ENCODE measurements at places on chromosomes 3 and 15.

- DNase-seq, result no peak
Measured at GRCh38 chr3:149186219-149186618, 35.4 kb downstream of the CP start.

DNA sequence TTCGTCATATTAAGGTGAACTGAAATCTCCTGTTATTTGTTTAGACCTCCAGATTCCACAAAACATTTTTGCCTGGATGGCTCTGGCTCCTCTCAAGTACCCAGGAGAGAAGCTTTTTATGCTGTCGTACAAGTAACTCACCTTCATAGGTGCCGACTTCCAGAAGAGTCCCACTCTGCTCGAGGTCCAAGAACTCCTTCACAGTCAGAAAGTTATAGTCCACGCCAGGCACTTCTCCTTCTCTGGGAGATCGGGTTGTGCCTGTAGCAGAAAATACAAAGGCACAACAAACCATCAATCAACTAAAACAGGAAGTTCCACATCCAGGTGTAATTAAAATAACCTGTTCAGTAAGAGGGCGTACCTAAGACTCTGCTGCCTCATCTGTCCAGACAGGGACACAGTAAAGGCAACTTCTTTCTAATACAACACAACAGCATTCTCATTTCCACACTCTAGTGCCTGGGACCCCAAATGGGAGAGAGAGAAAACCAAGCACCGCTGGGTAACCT, 545.3 kb downstream of the MAGI1 start:
- no peak for DNase-seq

DNA sequence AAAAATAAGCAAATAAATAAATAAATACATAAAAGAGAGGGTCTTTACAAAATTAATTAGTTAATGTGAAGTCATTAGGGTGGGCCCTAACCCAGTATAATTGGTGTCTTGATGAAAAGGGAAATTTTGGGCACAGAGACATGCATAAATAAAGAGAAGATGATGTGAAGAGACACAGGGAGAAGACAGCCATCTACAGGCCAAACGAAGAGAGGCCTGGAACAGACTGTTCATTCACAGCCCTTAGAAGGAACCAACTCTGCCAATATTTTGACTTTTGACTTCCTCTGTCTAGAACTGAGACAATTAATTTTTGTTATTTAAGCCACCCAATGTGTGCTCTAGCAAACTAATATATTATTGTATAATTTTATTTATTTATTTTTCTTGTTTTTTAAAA, 29.6 kb upstream of the SELENOK start:
- no peak for DNase-seq

DNA sequence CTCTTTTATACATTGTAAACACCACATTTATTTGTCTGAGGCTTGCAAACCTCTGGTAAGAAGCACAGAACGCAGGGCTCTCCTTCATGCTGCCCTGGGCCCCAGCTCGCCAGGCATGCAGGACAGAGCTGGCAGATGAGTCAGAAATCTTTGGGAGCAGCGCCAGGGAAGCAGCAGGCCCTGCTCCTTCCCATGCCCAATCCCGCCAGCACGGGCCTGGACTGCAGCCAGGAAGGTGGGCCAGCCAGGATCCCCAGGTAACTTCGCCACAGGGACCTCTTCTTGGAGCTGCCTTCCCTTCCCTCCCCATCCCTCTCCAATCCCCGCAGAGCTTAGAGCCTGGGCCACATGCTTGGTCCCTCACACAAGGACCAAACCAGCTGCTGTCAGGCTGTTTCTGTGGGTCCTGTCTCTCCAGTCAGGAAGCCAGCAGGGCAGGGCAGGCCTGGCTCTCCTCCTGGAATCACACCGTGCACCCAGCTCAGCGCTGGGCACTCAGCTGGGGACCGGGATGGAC, 8.8 kb downstream of the STOML1 start:
- DNase-seq, result no peak

DNA sequence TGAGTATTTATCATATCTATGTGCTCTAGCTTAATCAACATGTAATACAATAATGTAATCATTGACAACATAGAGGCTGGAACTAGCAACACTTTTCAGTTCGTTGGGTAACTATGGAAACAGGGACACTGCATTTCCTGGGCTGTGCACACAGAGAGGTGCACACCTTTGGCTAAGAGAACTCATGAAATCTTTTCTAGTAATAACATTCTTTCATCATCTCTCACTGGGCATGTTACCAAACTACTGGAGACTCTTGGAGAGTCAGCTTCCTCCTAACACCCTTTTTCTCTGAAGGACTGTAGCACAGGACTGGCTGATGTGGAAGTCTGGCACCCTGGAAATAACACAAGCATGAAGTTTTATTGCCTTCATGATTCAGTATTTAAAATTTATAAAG, 135.6 kb downstream of the KCNMB2 start:
- DNase-seq, result no peak

GRCh38 chr3:159902546-159903314, 85.9 kb upstream of the IL12A start:
- no peak for DNase-seq

DNA sequence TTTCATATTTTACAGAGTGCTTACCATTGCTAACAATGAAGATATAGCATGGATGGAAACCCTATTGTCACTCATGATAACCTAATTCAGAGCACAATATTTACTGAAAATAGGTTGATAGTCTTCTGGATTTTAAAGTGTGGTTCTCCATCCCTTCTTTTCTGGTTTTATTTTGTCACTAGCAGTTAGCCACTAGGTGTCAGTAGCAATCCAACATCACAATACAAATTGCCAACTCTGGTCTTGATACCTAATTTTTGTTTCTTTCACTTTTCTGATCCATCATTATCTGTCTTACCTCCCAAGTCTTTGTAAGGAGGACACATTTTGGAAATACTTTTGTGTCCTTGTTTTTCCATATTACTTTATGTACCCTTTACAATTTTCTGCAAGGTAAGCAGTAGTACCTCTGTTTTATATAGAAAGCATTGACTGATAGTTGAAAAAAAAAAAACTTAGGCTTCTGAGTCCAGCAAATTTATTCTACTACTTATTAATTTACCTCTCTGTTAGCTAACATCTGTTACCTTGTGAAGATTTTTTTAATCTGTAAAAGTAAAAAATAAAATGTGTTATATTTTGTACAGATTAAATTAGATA, 28.3 kb upstream of the CRYBG3 start:
- no peak for DNase-seq

DNA sequence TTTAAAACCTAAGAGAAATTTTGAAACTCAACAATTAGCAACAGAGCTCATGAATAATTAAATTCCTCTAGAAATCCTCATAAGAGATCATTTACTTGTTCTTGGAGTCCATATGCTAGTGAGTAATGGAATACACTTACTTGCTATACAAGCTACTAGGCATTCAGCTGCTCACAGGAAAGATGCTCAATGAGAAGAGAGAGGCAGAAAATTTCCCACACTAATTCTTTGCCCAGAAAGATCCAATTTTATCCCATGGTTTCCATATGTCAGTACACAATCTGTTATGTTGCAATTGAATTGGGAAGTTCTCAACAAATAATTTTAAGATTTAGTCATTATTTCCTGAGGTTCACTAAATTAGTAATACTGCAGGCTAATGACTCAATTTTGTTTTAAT, 310.4 kb downstream of the RYR3 start:
- no peak for DNase-seq

GRCh38 chr15:47517737-47518136, 199.6 kb upstream of the SEMA6D start:
- no peak for DNase-seq
